ENCODE measurements at places on chromosomes 4 and X.

DNA sequence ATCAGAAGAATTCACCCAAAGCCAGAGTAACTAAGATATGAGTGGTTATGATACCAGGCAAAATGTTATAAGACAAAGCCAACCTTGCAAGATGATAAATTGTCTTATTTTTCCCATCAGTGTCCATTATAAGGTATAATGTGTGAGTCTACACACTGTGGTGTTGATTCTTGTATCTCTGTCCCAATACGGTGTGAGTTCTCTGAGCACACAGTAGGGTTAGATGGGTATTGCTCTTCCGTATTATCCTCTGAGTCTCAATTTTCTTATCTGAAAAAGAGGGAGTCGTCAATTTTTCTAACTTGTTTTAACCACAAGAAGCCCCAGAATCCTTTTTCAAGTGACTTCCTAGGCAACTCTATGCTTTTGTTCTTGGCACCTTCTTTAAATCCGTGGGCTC lies 69.9 kb downstream of the HMGB2 start:
- DNase-seq = no peak

- DNase-seq = no peak
These were observed 44.2 kb downstream of the JADE1 start for GRCh38 chr4:128853741-128854140.

DNA sequence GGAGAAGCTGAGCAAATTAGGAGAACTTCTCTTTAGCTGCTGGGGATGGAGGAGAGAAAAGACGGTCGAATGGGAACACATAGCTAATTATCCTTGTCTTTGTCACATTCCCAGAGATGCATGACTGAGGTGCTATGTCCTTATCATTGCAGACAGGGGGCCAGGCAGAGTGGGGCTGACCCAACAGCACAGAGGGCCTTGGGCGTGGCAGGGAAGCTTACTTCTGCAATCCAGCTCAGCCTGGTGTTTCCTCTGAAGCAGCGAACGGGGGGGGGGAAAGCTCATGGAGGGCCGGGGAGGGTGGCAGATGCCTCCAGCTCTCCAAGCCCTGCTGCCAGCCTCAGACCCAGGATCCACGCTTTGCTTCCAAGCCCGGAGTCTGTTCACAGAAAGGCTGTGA lies 50.8 kb upstream of the HOPX start:
- no peak for DNase-seq

- DNase-seq = no peak
These were observed 246.1 kb downstream of the NR3C2 start for GRCh38 chr4:148196164-148196563.

GRCh38 chr4:681736-682451 lies 7.1 kb downstream of the SLC49A3 start:
- DNase-seq = no peak

GRCh38 chrX:34768290-34768689 lies 111.2 kb upstream of the TMEM47 start:
- DNase-seq = no peak

- DNase-seq = no peak
These were observed 31.3 kb downstream of the ACSL1 start for GRCh38 chr4:184794470-184794869.

- no peak for DNase-seq
These were observed 281.4 kb downstream of the ZIC3 start for GRCh38 chrX:137847376-137847775.

DNA sequence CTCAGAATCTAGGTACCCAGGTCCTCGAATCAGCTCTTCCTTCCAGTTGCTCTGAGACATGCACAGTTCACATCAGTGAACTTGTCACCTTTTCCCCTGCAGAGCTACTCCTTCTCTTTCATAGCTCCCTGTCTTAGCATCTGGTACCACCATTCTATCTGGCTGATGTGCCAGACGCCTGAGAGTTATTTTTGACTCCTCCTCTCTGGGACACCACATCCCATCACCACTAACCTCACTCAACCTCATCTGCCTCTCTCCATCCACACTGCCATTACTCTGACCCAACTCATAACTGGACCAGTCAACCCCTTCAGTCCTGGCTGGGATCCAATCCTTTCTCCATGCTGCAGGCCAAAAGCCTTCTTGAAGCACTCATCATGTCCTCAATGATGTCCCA lies 44.5 kb downstream of the SLC2A9 start:
- DNase-seq = no peak

DNA sequence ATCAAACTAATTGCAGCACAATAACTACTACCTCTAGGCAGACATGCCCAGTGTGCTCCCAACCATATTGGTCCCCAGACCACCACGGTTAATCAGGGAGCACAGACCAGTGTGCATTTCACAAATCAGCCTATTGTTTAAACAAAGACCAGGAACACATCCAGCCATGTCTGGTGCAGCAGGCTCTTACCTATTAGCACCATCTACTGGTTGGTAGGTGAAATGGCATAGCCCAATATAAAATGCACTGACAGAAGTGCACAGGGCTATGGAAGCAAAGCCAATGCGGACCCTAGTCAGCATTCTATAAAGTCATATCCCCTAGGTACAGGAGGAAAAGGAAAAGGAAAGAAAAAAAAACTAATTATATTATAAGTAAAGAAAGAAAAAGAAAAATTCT lies 15.5 kb upstream of the CYLC1 start:
- DNase-seq = no peak

GRCh38 chr4:184612074-184612473 lies 37.2 kb downstream of the CASP3 start:
- DNase-seq = no peak

DNA sequence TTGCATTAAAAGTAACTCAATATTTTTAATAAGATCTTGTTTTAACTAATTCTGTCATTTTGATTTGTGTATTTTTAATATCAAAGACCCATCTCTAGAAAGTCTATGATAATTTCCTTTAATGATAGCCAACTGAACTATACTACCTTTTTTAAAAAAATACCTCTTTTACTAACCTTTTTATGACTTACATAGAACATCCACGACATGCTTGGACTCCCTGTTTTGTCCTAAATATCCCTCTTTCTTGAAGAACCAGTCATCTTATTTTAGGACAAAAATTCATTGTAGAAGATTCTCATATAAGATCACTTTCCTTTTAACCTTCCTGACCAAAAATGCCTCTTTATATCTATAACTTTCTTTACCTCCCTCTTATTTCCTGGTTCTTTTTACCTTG lies 76.8 kb upstream of the GC start:
- DNase-seq = no peak

DNA sequence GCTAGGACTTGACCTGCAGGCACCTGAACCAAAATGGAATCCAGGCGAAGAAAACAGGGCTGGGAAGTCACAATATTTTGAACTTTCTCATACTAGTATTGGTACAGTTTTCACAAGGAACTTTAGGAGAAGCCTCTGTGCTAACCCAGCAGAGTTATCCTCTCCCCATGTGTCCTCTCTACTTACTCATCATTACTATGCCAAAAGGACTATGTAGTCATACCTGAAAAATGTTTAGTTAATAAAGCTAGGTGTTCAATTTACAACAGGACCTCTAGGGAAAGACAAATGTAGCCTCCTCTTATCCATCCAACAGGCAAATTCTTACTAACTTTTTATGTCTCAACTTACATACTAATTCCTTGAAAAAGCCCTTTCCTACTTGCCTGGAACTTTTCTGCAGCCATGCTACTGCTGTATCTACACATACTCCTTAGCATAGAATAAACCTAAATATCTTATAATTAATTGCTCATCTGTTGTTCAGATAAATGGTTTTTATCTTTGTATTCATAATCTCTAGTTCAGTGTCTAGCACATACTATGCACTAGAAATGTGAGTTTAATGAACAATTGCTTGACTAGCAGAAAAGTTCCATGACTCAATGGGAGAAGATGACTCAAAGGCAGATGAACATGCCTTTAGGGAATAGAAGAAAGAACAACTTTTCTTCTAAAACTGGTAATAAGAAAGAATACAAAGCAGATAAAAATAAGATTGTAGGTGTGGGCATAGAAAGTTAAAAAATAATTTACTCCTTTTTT lies 215.5 kb upstream of the VEGFC start:
- no peak for DNase-seq

GRCh38 chr4:168612450-168613135 lies 115.7 kb downstream of the PALLD start:
- DNase-seq = no peak
